ENCODE measurements at places on chromosomes 3 and 15.

DNA sequence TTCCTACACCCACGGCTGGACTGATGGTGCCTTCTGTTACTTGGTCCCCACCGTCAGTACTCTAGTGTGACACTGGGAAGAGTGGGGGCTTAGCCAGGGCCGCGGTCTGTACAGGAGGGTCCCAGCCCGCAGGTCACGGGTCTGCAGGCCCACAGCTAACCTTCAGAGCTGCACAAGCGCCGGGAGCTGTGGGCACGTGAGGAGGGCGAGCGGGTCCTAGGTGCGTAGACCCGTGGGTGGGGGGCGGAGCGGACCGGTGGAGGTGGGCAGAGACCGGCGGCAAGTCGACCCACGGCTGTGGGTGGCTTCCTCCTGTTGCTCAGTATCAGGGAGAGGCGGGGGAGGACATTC, 1.2 kb downstream of the TNFAIP8L3 start:
- no peak for DNase-seq

- DNase-seq = no peak
Measured at GRCh38 chr3:190721330-190721729, 141.2 kb downstream of the GMNC start.

- DNase-seq = no peak
Measured at GRCh38 chr15:31049682-31050615, 51.6 kb downstream of the TRPM1 start.

DNA sequence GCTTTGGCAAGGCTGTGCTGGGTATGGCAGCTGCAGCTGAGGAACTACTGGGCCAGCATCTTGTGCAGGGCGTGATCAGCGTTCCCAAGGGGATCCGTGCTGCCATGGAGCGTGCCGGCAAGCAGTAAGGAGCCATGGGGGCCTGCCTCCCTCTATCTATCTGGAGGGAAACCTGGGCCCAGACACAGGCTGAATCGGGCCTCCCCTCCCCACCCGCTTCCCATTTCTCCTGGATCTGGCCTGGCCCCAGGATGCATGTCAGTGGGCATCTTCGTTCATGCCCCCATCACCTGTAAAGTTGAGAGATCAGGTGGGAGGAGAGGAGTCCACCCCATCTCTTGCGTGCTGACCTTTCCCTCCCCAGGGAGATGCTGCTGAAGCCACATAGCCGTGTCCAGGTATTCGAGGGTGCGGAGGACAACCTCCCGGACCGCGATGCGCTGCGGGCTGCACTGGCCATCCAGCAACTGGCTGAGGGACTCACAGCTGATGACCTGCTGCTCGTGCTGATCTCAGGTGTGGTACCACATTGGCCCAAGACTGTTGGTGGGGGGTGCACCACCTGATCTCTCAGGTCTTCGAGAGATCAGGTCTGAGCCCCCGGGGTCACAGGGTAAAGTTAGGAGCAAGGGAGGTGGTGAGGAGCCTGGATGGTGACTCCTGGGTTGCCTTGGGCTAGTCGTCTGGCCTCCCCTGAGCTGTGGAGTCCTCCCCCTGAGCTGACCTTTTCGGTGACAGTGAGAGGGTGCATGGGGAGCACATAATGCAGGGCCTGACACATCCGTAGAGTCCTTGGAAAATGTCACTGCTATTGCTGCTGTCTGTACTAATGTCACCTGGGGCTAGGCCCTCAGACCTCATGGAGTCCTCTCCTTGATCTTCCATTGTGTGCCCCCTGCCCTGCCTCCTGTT, 3.2 kb downstream of the GLYCTK start:
- DNase-seq = no peak

DNA sequence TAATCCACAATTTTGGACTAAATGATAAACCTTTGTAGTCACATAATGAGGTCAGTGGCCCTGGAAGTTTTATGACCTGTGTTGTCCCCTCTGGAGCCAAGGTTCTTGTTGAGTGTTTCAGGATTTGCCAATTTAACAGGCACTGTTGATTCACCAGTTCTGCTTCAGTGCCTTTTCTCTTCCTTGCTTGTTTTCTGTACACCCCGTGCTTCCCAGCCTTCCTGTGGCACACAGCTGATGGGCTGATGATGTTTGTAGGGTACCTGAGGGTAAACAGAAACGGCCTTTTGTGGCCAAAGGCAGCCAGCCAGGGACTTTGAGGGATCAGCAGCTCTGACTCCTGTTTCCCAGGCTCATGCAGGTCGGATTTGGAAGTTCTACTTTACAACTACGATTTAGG, 13.3 kb downstream of the GYG1 start:
- no peak for DNase-seq

All from SIG-M5 (cell line).